BJ (cell line): ENCODE measurements at places on chromosomes 1 and 21. TPM values are rescaled to one million over a fixed set of nuclear protein-coding genes. Genes with fewer than 3 reads are reported as not detected.

GCSAML gene
- polyA plus RNA-seq: not detected in 2 replicates

NCAM2 gene
- polyA plus RNA-seq: 0.83 and 1.7 TPM in 2 replicates

- DNase-seq: no peak
These were observed 66.0 kb upstream of the DNAH14 start for GRCh38 chr1:224863486-224863885.

- DNase-seq: no peak
These were observed 90.6 kb downstream of the C1orf94 start for GRCh38 chr1:34267326-34267725.

DNA sequence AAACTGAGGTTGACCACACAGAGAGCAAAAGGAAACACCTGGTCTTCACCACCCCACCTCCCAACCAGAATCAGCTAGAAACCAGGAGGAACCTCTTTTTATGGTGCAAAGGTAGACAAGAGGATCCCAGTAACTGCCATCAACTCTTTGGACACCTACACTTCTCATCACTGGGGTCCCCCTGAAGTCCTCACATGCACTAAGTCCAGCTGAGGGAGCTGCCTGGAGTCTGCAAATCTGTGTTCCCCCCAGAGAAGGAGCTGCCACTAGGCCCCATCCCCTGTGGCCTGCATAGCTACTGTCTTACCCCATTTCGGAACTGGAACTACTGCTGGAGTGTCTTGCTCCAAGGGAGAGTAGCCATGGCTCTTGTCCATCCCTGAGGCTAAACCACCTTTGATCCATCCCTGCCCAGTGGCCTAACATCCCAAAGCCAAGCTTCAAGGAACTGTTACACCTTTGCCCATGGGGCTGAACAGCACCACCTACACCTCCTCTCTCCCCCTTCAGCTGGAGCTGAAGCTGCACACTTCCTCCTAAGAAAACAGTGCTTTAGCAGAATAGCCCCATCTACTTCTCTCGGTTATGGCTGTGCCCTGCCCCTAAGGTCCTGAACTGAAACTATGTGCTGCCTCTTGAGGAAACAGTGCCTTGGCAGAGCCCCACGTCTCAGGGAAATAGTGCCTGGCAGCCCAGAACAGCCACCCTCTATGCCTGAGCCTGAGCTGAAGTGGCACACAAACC is 85.4 kb upstream of the CD53 start:
- no peak for DNase-seq

DAB1 gene
- polyA plus RNA-seq: 0.83 and 0.91 TPM in 2 replicates

- no peak for DNase-seq
These were observed 40.2 kb downstream of the HMCN1 start for GRCh38 chr1:185774394-185774793.

DNA sequence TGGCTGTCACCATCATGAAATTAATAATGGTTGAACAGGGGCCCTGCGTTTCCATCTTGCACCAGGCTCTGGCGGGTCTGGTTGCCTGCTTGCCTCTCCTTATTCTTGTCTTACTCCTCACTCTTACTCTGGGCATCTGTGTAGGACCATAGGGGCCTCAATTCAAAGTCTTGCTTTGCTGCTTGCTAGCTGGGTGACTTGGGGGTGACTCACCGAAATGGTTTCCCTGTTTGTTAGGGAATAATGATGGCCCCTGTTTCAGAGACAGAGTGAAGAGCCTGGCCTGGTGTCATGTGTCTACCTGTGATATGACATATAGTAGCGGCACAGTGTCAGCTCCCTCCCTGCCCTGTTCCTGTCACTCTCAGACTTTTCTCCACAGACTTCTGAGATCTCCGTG is 24.6 kb downstream of the KCNC4 start:
- DNase-seq: no peak

DNA sequence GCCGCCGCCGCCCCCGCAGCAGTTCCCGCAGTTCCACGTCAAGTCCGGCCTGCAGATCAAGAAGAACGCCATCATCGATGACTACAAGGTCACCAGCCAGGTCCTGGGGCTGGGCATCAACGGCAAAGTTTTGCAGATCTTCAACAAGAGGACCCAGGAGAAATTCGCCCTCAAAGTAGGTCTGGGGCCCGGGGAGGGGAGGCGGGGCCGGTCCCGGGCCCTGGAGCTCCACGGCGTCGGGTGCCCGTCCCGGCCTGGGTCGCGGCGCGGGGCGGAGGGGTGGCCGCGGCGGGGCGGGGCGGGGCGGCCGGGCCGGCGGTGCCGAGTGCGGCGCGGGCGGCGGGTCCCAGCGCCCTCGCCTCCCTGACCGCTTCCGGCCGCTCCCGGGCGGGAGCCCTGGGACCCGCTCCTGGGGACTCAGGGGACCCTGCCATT is 646 bp downstream of the MAPKAPK2 start:
- no peak for DNase-seq

GRCh38 chr1:214229736-214230135 is 51.2 kb upstream of the SMYD2 start:
- no peak for DNase-seq

DNA sequence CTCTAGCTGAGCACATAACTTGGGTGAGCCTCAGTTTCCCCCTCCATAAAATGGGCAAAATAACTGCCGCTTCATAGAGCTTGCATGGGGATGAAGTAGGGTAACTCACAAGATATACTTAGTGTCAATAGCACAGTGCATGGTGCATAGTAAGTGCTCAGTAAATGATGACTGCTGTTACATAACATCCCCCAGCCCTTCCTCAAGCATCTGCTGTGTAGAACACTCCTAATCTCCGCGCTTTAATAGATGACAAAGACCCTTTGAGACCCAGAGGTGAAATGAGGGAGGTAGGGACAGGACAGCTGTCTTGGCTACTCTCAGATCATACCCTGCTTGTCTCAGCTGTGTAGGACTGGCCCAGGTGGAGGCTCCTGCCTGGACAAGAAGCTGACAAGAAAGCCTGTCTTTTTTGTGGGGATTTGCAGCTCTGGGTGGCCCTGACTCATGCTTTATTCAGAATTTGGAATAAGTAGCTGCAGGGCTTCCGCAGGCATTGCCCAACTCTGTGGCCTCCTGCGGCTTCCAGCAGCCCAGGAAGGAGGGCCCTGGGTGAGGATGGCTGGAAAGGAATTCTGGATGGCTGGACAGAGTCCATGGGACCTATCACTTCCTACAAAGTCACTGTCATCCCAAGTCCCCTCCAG is 20.7 kb upstream of the PADI4 start:
- peak; percentile 55 for DNase-seq

- DNase-seq: no peak
These were observed 9.9 kb downstream of the TNN start for GRCh38 chr1:175077356-175078030.

- no peak for DNase-seq
These were observed 47.7 kb upstream of the DNASE2B start for GRCh38 chr1:84350550-84350949.

- DNase-seq: no peak
These were observed 88.0 kb downstream of the CD247 start for GRCh38 chr1:167430134-167430848.

XCL1 gene
- not detected in 2 replicates for polyA plus RNA-seq

GRCh38 chr1:56719171-56719570 is 74.1 kb downstream of the PRKAA2 start:
- no peak for DNase-seq

DNA sequence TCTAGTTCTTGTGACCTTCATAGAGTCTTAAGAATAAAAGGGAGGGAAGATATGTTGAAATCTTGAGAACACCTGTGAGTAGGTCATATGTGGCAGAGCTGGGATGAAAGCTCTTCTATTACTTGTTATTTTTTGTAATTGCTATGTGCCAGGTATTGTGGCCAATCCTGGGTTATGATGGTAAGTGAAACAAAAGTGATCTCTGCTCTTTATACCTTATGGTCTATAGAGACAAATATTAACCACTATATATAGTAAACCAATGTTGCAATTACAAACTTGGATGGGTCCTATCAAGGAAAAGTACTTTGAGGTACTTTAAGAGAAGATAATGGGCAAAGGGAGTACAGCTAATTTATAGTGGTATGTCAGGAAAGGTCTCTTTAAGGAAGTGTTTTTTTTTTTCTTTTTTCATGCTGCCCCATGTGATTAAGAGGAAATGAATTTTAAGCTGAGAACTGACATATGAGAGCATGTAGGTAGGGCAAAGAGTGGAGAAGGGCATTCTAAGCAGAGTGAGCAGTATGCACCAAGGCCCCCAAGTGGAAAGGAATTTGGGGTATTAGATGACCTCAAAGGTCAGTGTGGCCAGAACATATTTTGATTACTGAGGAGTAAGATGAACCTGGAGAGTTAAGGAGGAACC is 43.3 kb downstream of the POU2F1 start:
- DNase-seq: no peak

- DNase-seq: no peak
These were observed 401.9 kb downstream of the LMO4 start for GRCh38 chr1:87730274-87731216.

GRCh38 chr1:246588159-246588721 is 22.0 kb downstream of the CNST start:
- DNase-seq: no peak

DNA sequence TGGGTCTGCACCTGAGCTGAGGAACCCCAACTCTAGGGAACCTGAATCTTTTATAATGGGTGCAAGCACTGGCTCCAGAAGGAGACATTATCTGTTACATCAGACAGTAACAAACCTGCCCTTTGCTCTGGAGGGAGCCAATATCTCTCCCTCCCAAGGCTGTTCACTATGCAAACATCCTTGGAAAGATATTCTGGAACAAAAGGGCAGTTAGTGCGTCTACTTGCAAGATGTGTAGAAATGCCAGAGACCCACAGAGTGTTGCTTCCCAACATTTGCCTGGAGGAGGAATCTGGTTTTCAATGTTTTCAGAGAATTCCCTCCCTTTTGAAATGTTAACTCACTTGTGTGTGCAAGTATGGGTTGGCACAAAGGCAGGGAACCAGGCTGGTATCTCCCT is 31.9 kb downstream of the UMODL1 start:
- DNase-seq: no peak

- no peak for DNase-seq
These were observed 68.3 kb upstream of the SIM2 start for GRCh38 chr21:36630485-36631206.

DNA sequence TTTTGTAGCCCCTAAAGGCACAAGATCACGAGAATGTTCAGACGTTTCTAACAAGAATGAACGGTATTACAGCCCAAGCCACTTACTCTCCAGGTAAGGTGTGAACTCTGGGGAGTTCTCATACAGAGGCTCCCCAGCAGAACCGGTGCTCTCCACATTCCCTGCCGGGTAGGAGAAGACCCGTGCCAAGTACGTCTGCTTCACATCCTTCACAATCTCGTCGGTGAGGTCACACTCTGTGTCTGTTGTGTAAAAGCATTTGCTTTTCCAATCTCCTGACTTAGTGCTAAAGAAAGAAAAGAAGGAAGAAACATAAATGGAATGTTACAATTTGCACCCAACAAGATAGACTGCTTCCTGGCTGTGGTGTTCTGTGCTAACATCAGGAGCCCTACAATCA is 5.7 kb downstream of the F3 start:
- no peak for DNase-seq
